ENCODE measurements at places on chromosomes 3 and 15.

DNA sequence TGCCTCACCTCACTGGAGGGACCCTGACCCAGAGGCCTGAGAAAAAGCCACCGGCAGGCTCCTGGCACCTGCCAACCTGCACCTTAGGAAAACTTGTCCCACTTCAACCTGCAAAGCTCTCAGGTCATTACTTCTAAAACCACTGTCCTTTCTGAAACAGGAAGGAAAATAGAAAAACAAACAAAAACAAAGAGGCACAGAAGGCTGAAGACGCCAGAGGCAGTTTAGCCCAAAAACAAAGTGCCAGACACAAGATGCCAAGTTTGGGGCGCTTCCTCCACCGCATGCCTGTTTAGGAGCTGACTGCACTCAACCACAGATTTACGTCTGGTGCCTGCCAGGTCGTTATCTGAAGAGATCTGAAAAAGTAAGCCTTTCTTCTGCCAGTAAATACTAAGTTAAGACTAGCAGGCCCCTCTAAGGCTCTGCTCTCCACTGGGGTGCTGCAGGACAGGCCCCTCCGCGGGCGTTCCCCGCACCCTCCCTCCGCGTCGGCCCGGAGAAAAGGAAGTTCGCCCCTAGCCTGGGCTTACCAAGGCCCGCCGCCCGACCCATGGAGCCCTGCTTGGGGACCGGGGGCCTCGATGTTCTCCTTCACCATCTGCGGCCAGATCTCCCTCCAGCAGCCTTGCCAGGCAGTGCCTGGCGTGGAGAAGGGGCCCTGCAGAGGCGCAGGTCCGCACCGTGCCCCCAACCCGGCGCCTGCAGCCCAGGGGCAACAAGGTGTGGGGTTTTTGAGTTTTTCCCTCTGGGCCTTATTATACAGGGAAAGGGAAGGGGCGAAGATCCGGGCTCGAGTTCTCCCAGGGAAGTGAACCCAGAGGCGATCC lies 1.3 kb downstream of the GOLGA8A start:
- peak; percentile 10 for DNase-seq

GRCh38 chr3:105448338-105448982 lies 81.8 kb downstream of the ALCAM start:
- DNase-seq: no peak

- DNase-seq: no peak
These were observed 541.5 kb downstream of the MAGI1 start for GRCh38 chr3:65497236-65497635.

- DNase-seq: no peak
These were observed 392.5 kb downstream of the FOXP1 start for GRCh38 chr3:71191031-71191482.

All from CD4-positive, alpha-beta T cell treated with Interferon gamma for 1 hour (primary cell).